ENCODE measurements at places on chromosomes 6 and 20.

DNA sequence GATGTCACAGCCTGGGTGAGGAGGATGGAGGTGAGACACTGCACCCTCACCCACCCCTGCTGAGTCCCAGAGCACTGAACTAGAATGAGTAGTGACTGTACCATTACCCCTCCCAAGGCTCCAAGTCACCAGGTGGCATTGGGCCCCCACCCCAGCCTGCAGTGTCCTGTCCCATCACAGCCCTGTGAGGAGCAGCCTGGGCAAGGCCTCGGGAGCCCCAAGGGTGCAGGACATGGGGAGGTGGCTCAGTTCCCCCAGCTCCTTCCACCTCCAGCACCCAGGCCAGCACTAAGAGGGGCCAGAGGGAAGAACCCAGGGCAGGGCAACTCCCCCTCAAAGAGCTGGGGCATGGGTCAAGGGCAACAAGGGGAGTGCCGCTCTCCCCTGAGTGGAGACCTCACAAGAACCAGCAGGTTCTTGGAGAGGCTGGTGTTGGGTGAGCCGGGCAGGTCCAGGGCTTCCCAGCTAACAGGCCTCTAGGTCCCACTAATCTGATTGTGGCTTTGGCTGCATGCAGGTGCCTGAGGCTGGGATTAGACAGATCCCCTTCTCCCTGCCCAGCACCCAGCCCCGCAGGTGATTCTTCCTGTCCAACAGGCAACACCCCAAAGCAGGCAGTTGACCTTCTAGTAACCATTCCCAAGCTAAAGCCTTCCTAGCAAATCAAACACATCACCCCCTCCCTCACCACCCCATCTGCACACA lies 2.6 kb downstream of the CST4 start:
- DNase-seq: no peak

DNA sequence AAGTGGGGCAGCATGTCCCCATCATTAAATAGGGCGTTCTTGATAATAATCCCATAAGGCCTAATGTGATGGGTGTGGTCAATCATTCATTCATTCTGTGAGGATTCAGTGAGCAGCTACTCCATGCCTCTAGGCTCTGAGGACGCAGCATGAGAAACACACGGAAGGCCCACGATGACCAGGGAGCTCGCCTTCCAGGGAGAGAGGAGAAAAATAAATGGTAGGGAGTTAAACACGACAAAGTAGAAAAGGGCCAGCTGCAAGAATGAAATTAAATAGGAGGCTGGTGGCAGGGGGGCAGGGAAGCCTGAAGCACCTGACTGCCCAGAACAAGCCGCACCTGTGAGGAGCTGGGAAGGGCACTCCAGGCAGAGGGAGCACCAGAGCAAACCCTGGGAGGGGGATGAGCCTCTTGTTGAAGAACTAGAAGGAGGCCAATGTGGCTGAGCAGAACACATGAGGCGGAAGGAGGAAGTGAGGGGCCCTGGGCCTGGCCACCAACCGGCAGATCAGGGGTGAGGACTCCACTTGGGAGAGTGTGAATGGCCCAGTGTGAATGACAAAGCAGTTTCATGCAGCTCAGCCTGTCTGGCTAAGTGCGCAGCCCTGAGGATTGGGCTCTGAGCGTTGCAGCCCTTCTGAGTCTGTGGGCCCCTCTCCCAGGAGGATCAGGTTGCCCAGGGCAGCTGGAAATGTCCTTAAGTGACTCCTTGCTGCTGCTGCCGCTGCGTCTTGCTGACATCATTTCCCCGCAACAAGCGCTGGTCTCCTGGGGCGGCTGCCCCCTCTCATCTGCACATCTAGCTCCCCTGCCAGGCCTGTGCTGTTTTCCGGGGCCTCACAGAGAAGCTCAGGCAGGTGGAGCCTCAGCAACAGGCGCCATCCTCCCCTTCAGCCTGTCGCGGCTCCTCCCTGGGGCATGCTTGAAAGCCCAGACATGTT lies 99.9 kb downstream of the CDH26 start:
- no peak for DNase-seq

DNA sequence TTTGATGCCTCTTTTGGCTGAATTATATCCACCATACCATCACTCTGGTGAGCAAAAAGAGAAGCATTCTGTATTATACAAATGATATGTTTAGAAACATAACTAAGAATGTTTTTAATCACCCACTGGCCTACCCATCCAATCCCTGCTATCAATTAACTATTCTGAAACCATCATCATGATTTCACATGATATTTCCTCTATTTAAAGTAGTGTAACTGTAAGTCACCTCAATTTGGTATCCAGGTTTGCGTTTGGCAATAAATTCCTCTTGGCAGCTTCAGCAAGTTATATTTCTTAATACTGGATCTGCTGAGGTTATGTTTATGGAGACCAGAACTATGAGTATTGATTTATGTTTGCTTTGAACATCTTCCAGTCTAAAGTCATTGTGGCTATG lies 332.1 kb downstream of the UTRN start:
- DNase-seq: no peak

DNA sequence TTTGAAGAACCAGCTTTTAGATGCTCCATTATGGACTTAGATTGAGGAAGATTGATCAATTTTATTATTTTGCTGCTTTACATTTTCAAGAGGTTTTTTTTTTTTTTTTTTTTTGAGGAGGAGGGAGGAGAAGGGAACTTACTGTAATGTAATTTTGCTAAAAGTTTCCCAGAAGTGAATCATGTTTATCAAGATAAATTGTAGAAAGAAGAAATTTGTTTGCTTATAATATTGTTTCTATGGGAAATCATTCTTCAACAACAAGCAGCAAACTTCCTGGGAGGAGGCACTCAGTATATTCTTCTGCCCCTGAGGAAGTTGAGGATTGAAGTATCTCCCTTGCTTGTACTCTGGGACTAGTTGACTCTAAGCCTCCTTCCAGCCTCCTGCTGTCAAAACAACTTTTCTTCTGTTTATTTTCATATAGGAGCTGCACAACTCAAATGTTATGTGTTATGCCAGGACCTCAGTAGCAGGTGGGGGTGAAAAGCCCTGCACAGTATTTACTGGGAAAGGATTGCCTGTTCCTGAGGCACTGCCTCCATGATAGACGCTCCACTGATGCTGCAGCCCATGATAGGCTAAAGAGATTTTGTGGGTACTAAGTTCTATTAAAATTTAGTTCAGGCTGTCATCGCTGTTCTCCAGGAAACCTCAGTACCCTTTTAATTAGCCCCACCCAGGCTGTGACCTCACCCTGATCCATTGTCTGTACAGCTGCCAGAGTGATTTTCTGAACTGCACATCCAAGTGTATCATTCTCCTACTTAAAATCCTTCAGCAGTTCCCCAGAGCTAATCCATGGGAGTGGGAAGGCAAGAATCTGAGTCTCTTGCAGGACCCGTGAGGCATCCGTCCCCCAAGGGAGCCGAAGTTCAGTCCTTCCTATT lies 51.9 kb downstream of the CARMIL1 start:
- DNase-seq: no peak

- DNase-seq: no peak
Observed at GRCh38 chr20:46195264-46196036, 77.3 kb downstream of the CD40 start.

- DNase-seq: no peak
Observed at GRCh38 chr20:44431502-44432234, 44.0 kb upstream of the TTPAL start.

DNA sequence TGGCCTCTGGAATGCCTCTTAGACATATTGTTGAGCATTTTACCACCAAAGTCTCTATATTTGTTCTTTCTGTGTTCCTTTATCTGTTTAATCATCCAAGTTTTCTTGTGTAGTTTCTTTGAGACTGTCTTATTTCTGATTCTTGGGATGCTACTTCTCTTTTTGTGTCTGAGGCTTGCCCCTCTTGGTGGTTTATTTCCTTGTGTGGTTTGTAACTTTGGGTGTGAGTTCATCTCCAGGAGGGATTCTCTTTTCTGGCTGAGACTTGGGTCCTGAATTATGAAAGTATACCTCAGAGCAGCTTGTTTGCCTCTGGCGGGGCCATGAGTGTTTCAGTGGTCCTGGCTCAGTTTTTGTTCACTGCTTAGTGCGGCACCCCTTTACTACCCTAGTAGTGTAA lies 33.9 kb downstream of the PPARD start:
- DNase-seq: no peak

- no peak for DNase-seq
Observed at GRCh38 chr6:131877999-131878789, 70.4 kb downstream of the ENPP1 start.

GRCh38 chr20:37790900-37791299 lies 97.1 kb downstream of the CTNNBL1 start:
- DNase-seq: no peak

Data from NCI-H1930 (cell line).